Choroid plexus epithelial cell (primary cell): ENCODE measurements at places on chromosomes 2 and 18.

GRCh38 chr2:100038011-100038410, 104.4 kb downstream of the AFF3 start:
- no peak for DNase-seq

GRCh38 chr2:208501206-208501605, 94.6 kb downstream of the PTH2R start:
- peak; percentile 2 for DNase-seq

GRCh38 chr2:9247786-9248185, 41.2 kb downstream of the ASAP2 start:
- DNase-seq: no peak

DNA sequence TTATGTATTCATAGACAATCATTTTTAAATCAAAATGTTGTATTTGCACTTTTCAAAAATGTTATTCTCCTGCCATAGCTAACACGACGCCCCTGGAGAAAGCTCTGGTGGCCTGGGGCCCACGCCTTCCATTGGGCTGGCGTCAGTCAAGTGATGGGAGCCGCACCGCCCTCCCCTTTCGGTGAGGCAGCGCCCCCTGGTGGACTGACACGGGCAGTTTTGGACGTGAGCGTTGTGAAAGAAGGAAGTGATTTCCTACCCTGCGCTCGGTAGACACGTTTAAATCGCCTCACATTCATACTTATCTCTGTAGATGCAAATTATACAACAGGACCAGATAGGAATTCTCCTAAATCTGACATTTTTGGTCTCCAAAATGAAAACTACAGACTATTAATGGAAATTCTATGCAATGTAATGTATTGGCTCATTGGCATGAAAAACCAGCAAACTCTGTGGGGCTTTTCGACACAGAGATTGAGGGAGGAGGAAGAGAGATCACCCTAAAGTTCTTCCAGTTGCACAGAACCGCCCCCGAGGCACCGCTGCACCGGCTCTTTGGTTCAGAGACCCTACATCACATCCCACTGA, 326.2 kb upstream of the SOX11 start:
- peak; percentile 78 for DNase-seq

DNA sequence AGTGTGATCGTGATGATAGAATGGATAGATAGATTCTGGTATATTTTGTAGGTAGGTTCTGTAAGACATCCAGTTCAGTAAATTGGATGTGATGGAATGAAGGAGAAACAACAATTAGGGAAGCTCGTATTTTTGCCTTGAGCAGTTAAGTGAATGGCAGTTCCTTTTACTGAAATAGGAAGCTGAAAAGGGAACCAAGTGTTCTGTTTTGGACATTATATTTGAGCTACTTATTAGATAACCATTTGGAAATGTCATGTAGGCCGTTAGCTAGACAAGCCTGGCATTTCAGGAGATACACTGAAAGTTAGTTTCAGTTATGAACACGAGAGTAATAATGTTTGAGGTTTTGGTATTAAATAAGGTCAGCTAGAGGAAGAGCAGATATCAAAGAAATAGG, 41.5 kb downstream of the MARCHF7 start:
- DNase-seq: no peak

- no peak for DNase-seq
Measured at GRCh38 chr18:58348951-58349350, 279.9 kb downstream of the ALPK2 start.
